ENCODE measurements at places on chromosomes 4 and X.
A peak's percentile ranks its signal among the peaks of the same experiment; 100 is the strongest.

GRCh38 chr4:109022961-109023360 is 260.1 kb upstream of the ETNPPL start:
- DNase-seq = no peak

DNA sequence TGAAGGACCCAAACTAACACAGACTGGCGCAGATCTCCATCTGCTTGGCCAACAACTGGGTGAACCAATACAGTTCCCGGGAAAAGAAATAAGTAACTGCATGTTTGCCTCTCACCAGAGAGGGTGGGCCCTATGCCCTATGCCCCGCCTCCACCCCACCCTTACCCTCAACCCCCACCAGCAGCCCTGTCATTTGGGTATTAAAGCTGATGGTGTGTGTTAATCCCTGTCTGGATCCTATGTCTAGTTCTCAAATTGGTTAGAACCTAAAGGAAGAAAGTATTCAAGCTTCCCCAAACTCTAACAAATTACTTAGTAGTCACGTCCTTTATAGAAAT is 19.0 kb downstream of the SMPX start:
- no peak for DNase-seq

- no peak for DNase-seq
Observed at GRCh38 chr4:15118292-15118691, 116.0 kb downstream of the CPEB2 start.

GRCh38 chr4:90318193-90318592 is 191.0 kb downstream of the CCSER1 start:
- DNase-seq = no peak

- peak; percentile 44 for DNase-seq
Observed at GRCh38 chrX:9995855-9996339, 28.7 kb downstream of the CLDN34 start.

GRCh38 chr4:2301225-2301642 is 39.3 kb upstream of the MXD4 start:
- DNase-seq = no peak

DNA sequence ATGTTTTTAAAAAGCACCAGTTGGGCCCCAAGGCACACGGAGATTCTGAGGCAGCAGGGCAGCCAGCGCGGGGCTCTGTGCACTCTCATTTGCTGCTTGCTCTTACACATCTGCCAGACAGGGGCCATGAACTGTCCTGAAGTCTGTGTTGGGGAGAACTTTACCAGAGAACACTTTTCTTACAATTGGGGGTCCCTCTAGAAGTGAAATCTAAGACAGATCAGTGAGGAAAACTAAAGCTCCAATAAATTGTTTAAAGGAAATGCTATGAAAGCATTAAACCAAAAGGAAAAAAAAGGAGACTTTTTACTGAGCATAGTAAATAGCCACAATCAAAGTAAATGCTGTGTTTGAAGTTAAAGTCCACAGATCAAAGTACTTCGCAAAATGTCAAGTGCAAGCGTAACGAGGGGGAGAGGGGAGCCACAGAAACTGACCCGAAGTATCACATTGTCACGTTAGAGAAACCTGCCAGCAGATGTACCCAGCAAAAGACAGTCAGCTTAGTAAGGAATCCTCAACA is 37.8 kb downstream of the SORBS2 start:
- DNase-seq = no peak

DNA sequence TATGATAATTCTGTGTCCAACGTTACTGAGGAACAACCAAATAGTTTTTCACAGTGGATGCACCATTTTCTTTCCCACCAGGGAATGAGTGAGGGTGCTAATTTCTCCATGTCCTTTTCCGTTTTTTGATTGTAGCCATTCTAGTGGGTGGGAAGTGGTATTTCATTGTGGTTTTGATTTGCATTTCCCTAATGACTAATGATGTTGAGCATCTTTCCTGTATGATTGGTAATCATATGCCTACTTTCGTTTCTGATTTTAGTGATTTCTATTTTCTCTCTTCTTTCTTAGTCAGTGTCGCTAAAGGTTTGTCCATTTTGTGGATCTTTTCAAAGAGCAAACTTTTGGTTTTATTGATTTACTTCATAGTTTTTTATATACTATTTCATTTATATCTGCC is 32.1 kb upstream of the TEX13D start:
- no peak for DNase-seq

DNA sequence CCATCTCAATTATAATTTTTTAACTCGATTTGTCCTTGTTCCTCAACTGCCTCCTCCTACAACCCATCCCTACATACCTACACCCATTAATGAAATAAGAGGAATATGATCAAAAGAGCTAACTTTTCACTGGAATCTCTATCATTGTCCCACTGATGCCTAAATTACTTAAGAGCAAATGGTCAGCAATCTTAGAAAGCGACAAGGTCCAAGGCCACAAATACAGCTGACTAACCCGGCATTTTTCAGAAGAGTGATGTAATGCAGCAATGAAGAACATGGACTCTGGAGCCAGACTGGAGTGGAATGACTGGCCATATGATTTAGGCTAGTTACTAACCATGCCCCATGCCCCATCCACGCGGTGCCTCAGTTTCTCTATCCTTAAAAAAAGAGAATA is 56.2 kb downstream of the PPA2 start:
- no peak for DNase-seq

DNA sequence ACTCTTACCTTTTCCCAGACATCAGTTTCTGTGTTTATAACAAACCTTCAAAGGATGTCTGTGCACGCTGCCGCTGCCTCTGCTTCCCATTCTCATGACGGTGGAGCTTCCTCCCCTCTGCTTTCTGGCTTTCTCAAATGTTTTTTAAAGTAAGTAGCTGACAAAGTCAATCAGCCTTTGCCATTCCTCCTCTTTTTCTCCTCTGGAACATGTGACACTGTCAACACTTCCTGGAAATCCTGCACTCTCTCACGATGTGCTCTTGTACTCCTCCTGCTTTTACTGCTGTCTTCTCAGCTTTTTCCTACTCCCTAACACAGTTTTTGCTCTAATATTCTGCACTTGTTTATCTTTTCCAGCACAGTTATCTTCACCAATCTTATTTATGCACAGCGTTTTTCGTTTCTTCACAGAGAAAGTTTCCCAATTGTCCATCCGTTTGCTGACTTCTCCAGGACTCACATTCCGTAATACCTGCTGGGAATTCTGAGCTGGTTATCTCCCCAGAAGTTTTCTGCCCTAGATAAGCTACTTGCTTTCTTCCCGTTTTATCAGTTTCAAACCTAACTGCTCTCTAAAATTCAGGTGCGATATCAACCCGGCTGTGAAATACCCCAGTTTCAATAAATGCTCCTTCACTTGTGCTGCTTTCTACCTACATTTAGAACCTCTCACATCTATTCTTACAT is 465.6 kb upstream of the AGA start:
- no peak for DNase-seq

GRCh38 chrX:103520386-103520785 is 1.1 kb upstream of the RAB40A start:
- no peak for DNase-seq
